Activated naive CD4-positive, alpha-beta T cell (primary cell): ENCODE measurements at places on chromosomes 7 and 10.

- no peak for DNase-seq
Measured at GRCh38 chr10:89900554-89900953, 199.2 kb downstream of the KIF20B start.

- DNase-seq, result no peak
Measured at GRCh38 chr10:123848564-123849457, 42.8 kb downstream of the CPXM2 start.

GRCh38 chr10:88094795-88095194, 231.4 kb downstream of the PTEN start:
- DNase-seq, result no peak

GRCh38 chr10:113056441-113057021, 106.5 kb downstream of the TCF7L2 start:
- no peak for DNase-seq

- no peak for DNase-seq
Measured at GRCh38 chr10:78813998-78814399, 254.8 kb upstream of the ZMIZ1 start.

- no peak for DNase-seq
Measured at GRCh38 chr7:157358041-157358752, 21.4 kb downstream of the DNAJB6 start.

GRCh38 chr7:91357379-91357778, 93.1 kb downstream of the FZD1 start:
- DNase-seq, result no peak

- no peak for DNase-seq
Measured at GRCh38 chr7:8161364-8161828, 100.6 kb downstream of the ICA1 start.

DNA sequence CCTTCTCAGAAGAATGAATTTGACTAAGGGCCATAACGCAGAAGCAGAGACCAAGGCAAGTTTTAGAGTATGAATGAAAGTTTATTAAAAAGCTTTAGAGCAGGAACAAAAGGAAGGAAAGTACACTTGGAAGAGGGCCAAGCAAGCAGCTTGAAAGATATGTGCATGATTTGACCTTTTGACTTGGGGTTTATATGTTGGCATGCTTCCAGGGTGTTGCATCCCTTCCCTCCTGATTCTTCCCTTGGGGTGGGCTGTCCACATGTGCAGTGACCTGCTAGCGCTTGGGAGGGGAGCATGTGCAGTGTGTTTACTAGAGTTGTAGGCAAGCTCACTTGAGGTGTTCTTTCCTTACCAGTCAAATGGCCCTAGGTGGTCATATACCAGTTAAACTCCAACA, 37.9 kb upstream of the LRRN3 start:
- DNase-seq, result no peak

DNA sequence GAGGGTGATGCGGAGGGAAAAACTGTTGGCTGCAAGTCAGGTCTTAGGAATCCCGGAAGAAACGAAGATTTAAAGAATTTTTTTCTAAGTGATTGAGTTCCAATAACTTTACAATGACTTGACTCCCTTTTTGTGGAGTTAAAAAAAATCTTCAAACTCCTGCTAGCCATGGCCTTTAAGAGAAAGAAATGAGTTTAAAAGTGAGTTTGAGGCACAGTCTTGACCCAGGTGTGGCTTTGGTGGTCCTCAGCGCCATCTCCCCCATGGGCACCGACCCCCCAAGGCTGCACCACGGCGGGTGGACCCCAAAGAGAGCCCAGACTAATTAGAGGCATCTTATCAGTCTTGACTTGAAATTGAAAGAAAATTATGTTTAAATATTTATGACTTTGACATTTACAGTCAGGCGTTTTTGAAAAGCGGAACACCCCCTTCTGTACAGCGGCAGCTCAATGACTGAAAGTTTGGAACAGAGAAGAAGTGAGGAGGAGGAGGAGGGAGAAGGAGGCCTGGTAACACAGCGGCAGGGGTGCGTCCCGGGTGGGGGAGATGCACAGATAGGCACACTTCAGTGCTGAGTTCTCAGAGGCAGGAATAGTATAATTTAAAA, 349.6 kb downstream of the DNAJB6 start:
- DNase-seq, result no peak

DNA sequence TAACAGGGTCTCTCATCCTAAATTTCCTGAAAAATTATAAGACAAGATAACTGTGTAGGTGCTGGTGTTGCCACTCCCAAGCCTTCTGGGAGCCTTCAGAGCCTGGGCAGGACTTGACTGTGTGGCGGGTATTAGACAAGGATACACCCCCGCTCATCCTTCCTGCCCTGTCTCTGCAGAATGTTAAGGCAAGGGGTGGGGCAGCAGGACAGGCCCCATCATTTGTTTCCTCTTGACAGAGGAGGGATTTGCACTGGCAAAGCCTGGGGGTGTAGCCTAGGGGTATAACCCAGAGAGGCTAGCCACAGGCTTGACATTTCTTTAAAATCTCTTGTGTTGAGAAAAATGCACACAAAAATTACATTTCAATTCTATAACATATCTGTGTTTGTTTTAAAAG, 63.5 kb downstream of the GOLGA7B start:
- no peak for DNase-seq

DNA sequence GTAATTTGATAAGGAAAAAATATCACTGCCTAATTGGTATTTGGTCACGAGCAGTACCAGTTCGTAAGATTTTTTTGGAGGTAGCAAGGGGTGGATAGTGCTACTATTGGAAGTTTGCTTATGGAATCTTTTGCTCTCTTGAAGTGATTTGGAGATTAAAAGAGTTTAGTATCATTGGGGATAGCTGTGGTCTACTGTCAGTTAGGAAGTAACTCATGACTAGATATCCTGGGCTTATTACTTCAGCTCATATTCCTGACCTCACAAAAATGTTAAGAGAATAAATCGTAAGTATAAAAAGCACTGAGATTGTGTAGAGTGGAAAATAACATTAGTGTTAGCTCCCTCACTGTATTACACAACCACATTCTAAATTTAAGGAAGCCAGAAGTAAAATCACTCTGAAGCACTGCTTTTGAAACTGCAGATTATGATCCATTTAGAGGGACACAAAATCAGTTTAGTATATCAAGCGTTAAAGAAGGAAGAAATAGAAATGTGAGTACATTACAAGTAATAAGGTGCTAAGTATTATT, 22.6 kb downstream of the SGPL1 start:
- no peak for DNase-seq

- peak; percentile 86 for DNase-seq
Measured at GRCh38 chr7:604001-604883, 84.6 kb upstream of the PDGFA start.

- no peak for DNase-seq
Measured at GRCh38 chr7:79790656-79791262, 337.3 kb upstream of the MAGI2 start.

- DNase-seq, result peak; percentile 66
Measured at GRCh38 chr7:139095194-139095659, 14.3 kb downstream of the ZC3HAV1 start.

DNA sequence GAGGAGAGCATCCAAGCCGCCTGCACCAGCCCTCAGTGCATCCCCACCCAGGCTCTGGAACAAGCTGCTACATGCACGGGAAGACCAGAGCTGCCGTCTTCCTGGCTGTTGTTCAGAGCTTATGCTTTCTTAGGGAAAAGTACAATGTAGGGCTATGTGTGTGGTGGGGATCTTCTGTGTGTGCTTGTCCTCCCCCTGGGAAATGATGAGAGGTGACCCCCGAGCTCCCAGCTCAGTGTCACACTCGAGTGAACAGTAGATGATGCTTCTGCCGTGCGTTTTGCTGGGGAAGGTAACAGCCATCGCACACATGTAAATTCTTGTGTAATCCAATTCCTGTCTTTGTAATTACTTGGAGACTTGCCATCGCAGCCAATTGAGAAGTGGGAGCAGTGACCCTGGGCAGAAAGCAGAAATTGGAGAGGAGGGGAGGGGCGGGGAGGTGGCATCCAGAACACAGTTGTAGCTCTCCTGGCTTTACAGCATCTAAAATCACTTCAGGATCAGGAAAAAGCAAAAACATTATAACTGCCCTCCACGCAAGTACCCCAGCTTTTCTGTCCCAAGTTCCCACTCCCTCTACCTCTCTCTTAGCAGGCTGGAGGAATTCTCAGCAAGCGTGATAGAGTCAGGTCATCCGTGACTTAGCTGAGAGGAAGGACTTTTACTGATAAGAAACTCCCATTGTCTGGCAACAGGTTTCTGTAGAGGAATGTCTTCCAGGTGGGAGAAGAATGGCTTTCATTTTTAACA, 149.6 kb downstream of the TCF7L2 start:
- DNase-seq, result no peak

GRCh38 chr10:113151190-113151666, 201.2 kb downstream of the TCF7L2 start:
- no peak for DNase-seq

DNA sequence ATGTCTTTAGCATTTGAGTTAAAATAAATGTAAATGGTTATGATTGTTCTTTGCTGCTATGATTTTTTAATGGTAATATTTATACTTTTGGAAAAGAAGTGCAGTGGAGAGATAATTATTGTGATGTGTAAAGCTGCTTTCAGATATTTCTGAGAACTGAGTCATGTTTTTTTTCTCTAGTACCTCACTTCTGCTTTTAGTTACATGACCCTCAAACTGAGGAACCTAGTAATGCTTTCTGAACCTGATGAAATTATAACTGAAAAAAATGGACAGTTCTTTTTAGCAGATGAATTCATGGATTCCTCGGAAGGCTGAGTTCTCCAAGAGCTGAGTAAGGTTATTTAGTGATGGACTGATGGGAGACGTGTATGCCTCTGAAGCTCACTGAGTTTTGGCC, 167.8 kb downstream of the CDCA7L start:
- DNase-seq, result no peak

DNA sequence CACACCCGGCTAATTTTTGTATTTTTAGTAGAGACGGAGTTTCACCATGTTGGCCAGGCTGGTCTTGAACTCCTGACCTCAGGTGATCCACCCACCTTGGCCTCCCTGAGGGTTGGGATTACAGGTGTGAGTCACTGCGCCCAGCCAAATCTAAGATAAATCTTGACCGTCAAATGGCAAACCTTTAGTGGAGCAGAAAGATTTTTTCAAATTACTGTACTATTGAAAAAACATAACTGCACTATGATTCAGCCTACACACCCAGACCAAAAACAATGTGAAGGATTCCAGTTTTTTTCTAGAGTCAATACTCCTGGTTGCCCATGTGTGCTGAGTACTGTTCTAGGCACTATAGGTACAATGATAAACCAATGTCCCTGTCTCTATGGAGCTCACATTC, 33.9 kb upstream of the SVIL start:
- DNase-seq, result no peak

DNA sequence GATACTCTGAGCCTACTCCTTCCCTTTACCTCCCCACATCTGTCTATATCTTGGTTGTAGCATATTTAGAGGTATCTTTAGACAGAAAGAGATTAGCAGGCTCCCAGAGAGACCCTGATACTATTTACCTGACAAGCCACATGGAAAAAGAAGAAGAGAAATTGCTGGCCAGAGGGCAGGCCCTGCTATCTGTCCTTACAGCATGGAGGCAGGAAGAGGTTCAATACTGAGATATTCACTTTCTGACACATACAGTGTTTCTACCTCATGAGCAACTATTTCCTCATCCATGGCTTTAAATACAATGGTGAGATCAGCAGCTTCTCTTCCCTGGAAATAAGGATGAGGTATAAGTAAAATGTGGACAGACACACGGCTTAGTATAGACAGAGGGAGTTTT, 33.9 kb upstream of the TSPAN13 start:
- no peak for DNase-seq

GRCh38 chr10:57247271-57247670, 886.2 kb upstream of the ZWINT start:
- DNase-seq, result no peak

DNA sequence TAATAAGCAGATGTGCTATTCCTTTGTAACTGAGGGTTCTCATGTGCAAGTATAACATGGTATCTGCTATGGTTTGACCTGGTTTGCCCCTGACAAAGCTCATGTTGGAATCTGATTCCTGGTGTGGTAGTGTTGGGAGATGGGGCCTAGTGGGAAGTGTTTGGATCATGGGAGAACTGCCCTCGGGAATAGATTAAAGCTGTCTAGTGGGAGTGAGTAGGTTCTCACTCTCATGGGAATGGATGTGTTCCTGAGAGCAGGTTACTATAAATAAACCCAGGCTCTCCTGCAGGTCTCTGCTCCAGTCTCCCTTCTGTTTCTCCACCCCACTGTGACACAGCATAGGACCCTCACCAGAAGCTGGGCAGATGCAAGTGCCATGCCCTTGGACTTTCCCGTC, 97.7 kb downstream of the ATE1 start:
- no peak for DNase-seq

DNA sequence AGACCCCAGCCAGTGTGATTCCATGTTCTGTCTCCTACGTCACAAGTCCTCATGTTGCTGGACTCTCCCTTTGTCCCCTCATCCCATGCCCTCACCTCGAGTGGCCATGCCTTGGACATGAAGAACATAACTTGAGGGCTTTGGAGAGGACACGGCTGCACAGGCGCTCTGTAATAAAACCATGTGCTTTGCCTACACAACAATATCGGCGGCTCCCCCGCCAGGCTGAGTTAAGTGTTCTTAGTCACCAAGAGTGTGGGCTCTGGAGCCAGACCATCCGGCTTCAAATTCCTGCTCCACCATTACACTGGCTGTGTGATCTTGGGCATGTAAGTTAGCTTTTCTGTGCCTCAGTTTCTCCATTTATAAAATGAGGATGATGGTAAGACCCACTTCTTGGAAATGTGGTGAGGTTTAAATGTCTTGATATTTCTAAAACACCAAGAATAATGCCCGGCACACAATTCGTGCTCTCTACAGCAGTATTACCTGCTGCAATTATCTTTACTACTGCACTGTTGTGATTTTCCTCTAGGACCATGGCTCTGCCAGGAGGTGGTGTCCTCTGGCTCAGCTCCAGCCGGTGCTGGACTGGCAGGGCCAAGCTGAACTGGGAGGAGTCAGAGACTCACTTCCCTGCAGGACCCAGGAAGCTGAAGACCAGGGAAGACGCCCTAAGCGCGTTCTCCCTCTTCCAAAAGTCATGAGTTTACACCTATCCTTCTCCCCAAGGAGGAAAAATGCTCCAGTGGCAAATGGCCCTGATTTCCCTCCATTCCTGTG, 15.7 kb downstream of the SLIT1 start:
- no peak for DNase-seq

GRCh38 chr10:69409968-69410367, 6.8 kb downstream of the TACR2 start:
- DNase-seq, result no peak

- no peak for DNase-seq
Measured at GRCh38 chr7:27192546-27193334, 7.2 kb downstream of the HOXA13 start.
